ENCODE measurements at places on chromosomes 2 and 18. TPM values are rescaled to one million over a fixed set of nuclear protein-coding genes. Genes with fewer than 3 reads are reported as not detected.

DNA sequence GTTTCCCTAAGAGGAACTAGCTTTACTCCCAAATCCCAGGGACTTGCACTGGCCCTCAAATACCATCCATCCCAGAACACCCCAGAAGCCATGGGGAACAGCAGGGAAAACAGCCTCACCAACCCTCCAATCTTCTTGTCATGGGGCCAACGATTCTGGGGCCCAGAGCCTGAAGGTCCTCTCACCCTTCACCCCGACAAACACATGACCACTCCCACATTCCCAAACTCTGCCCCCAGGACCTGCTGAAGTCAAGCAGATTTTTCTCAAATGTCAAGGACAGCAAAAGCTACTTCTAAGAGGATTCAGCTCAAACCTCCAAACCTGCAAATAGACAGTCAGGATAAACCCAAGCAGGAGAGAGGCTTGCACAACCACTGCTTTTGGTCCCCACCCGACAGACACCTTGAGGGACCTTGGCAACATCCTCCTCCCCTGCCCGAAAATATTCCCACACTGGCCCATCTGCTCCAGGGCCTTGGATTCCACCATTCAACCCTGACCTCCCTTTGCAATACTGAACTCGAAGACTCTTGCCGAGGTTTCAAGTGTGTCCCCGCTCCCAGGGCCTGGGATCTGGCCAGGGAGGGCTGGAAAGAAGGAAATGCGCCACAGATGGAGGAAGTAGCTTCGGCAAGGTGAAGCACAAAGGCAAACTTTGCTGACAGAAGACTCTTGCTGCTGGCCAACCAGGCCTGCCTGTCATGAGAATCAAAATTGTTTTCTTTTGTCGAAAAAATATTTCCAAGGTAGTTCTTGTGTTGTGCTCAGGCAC, 143.3 kb downstream of the ZFP36L2 start:
- no peak for DNase-seq

DNA sequence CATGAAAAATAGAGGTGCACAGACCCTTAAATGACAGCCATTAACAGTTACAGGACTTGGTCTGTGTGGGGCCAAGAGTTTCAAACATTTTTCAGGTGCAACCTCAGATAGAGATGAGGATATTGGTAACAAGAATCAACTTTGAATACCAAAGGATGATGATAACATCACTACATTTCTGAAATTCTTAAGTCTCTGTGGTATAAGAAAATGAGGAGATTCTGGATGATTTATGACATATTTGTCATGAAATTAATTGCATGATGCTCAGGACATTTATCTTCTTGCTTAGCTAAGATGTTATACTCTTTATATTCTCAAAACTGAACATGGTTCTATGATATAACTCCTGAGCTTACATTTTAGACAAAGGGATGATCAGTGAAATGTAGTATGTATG, 471.8 kb upstream of the CWC22 start:
- no peak for DNase-seq

- no peak for DNase-seq
Observed at GRCh38 chr2:146415291-146415690, 1429.5 kb upstream of the ACVR2A start.

DNA sequence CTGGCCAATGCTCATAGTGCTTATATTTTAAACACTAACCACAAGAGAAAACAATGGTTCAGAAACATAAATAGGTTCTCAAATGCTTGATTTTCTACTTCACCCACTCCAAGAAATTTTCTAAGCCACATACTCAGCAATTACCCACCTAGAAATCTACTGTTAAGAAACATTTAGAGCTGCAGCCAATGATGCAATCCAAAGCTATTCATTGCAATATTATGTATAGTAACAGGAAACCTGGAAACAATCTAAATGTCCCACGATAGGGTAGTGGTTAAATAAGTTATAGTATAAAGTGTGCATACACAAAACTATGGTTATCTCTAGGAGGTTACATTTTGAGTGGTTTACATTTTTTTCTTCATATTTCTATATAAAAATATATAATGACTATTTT, 5.7 kb downstream of the FAM237A start:
- no peak for DNase-seq

GRCh38 chr2:74293191-74293991, 49.8 kb downstream of the SLC4A5 start:
- DNase-seq = no peak

DNA sequence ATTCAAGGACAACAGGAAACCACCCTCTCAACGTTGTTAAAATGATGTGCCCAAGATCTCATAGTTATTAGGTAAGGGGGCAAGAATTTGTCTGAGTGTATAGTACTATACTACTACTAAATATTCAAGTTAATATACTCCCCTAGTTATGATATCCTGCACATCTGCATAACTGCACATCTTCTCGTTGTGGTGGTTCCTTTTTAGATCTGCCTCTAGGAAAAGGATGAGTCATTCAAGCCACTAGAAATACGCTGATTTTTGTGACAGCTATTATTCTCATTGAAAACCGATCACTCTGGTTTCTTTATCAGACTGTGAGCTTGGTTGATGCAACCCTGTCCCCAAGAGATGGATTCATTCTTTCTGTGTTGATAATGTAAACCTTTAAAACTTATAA, 1067.0 kb upstream of the FANCL start:
- no peak for DNase-seq

DNA sequence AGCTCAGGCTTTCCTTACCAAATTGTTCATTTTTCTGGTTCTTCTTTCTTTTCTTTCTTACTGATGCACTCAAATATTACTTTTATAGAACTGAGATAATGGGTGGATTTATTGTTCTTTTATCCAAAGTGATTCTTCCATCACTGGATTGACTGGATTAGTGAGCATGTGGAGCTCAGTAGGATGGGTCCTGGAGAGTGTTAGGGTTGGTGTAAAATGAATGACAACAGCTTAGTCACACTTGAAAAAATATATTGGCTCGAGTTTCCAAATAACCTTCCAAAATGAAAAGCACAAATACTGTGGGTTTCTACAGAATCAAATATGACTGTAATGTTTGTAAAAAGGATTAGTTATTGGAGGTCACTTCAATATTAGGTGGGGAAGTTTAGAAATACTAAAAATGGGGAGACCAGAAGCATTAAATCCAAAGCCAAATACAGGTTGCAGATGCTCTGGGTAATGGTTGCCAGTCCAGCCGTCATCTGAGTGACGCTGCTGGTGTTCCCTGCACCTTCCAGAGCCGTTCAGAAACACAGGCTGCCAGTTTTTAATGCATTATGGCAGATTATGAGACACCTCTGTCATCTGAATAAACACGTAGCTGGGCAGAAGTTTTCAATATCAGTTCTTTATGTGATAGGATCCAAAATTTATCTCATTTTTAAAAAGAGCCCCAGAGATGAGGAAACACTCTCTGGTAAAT, 294.8 kb upstream of the NRP2 start:
- no peak for DNase-seq

DNA sequence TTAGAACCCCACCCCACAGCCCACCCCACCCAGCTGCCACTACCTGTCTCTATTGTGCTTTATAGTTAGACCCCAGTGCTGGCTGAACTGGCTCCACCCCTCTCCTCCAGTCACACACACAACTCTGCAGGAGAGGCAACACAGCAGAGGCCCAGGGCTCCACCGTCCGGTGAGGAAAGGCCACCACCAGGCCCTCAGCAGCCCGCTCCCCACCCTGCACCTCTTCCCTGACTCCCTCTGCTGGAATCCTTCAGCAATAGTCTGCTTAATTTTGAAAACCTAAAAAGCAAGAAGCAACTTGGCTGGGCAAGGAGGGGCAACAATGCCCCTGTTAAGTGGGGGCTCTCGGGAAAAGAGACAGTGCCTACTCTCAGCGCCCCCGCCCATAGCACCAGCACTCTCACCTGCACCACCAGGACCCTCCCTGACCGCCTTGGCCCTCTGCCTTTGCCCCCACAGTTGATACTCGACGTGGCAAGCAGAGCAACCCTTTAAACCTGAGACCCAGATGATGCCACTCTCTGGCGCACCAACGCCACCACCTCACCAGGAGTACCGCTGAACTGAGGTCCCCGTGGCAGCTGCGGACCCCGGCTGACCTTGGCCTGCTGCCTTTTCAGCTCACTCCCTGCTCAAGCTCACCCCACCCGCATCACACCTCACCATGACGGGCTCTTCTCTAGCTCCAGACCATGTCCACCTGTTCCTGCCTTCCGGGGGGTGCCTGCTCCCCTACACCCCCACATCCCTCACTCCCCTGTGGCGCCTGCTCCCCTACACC, 45.7 kb downstream of the NDUFA10 start:
- no peak for DNase-seq

- DNase-seq = no peak
Observed at GRCh38 chr2:224127871-224128501, 88.9 kb upstream of the SERPINE2 start.

GRCh38 chr2:88875736-88876135, 184.3 kb downstream of the RPIA start:
- no peak for DNase-seq

DNA sequence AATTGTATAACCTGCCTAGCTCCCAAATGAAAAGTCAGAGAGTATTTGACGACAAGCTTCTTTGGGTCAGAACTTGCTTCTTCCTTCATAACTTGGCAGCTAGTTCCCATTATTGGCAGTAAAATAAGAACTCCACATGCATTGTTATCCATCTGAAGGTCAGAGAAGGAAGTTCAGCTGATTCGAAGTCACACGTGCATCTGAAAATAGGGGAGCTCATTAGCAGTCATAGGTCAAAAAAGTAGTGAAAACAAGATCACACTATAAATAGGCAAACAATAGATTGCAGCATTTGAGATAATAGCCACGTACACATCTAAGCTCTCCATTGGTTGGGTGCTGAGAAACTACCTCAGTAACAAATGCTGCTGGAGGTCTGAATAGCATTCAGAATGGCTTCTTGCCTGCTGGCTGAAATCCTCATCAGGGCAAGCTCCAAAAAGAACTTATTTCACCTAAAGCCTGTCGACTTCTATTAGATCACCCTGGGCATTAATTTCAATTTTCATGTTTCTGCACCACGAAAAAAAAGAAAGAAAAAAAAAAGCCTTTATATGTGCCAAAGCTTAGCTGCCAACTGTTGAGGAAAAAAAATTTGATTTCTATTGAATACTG, 1492.9 kb upstream of the CELF4 start:
- peak; percentile 36 for DNase-seq

Gene MYO7B
- 1.5 TPM for total RNA-seq

Gene NEB
- 0.92 TPM for total RNA-seq

Gene MROH2A
- total RNA-seq = not detected

Gene RAB6C
- total RNA-seq = not detected

Gene PDE6D
- total RNA-seq = 22.1 TPM

Gene CBLN2
- 1.1 TPM for total RNA-seq

Gene REG3A
- total RNA-seq = not detected
